ENCODE measurements at places on chromosomes 16 and 17.

- DNase-seq: no peak
Observed at GRCh38 chr16:53707671-53708070, 3.7 kb downstream of the FTO start.

GRCh38 chr17:44191941-44192496, 5.2 kb downstream of the TMUB2 start:
- DNase-seq: no peak

DNA sequence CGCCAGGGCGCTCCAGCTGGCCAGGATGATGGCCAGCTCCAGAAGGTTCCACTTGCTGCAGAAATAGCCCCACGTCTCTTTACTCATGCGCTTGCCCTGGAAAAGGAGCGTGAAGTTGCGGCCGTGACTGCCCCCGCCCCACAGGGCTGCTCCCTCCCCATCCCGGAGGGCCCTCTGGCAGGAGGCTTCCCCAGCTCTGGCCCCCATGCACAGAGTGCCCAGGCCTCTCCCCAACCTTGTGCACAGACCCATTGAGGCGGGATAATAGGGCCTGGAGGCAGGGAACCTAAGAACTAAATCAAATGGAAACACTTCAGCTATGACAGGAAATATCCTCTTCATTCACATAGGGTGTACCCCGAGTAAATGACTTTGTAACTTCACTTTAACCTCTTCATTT, 21.2 kb upstream of the GCSH start:
- no peak for DNase-seq

DNA sequence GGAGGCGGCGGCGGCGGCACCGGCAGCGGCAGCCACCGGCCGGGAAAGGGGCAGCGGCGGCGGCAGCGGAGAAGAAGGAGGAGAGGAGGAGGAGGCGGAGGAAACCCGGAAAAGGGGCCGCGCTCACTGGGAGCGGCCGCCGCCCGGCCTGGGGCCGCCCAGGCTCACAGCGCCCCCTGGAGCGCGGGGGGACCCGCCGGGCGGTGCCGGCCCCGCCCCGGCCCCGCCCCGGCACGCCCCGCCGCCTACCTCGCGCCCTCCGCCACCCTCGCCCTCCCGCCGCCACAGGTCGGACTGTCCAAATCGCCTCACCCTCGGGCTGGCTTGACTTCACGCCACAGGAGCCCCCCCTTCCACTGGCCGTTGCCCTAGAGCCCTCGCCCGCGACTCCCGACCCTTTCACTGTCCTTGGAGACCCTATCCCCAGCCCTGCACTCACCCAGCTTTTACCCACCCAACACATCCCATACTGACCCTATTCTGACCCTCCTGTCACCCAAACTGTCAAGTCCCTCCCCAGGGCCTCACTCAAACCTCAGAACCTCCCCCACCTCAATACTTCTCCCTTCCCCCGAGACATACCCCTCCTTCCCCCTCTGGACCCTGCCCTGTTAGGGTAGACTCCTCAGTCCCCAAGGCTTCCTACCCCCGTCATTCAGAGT, at the start of gene CSNK2A2:
CSNK2A2 (minus strand) TSS at position 85 of the 662 bp plus-strand sequence. CDS start 370 bp downstream, outside the sequence.
- no peak for DNase-seq

GRCh38 chr16:22428654-22429053, 54.2 kb upstream of the CDR2 start:
- DNase-seq: no peak

DNA sequence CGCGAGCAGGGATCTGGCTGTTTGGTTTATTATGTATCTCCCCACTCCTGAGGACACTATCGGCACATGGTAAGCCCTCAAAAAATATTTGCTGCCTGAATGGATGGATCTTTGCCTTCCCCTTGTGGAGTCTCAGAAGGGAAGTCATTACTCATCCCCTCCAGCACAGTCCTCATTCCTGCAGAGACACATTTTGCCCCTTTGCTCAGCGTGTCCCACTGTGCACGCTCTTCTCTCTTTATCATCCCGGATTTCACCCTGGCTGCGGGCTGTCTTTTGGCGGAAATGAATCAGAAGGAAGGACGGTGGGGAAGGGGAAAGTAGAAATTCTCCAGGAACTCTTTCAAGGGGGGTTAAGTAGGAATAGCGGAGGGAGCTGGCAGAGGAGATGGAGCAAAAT, 125.2 kb upstream of the CDC42EP4 start:
- no peak for DNase-seq

- DNase-seq: peak; percentile 76
Observed at GRCh38 chr17:64129765-64130558, at the start of gene ERN1. ERN1 (minus strand) TSS chr17:64130144; CDS start chr17:64130029, 115 bp downstream.

DNA sequence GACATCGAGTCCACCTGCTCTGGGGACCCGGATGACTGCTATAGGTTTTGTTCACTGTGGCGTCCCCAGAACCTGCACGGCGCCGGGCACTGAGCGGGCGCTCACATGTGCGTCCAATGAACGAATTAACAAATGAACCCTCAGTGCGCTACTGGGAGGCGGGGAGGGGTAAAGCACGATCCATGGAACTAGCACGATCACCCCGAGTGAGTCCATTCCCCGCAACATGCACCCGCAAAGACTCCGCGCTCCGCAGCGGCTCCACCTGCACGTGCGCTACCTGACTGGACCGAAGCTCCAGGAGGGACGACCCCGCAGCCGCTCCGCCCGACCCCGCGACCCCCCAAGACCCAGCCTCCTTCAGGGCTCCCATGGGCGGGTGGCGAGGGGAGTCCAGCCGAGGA, 491 bp downstream of the TRAP1 start:
- no peak for DNase-seq

DNA sequence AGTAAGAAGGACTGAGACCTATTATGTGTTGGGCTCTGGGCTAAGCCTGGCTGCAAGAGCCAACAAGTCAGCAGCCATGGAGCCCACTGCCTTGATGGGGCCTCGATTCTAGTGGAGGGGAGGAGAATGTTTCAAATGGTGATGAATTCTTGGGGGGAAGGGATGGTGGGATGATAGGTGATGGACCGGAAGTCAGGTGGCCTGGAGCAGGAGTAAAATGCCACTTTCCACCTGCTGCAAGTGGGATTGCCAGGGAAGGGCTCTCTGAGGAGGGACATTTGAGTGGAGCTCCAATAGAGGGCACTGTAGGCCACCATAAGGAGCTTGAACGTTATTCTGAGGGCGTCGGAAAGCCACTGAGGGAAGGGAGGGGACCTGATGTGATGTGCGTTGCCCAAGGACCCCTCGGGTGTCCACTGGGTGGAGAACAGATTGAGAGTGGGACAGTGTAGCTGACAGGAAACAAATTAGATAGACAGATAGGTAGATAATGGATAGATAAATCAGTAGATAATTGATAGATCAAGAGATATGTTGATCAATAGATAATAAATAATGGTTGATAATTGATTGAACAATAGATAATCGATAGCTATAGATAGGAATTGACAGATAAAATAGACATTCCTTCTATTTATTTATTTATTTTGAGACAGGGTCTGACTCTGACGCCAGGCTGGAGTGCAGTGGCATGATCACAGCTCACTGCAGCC, 18.2 kb upstream of the NXPH3 start:
- no peak for DNase-seq

DNA sequence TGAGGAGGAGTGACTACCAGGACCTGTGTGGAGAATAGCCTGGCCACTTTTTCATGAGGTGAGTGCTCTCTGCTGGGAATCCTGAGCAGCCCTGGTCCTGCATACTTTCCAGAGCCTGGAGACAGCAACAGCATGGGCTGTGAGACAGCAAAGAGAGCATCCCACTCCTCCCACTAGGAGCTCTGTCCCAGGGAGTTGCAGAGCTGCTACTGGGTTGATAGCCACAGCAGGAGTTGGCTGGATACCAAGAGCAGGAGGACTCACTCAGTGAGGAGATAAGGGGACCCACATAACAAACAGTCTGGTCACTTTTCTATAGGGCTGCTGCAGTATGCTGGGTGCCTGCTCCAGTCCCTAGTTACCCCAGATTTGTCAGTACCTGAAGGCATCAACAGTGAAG, 439.3 kb upstream of the CDH8 start:
- no peak for DNase-seq

DNA sequence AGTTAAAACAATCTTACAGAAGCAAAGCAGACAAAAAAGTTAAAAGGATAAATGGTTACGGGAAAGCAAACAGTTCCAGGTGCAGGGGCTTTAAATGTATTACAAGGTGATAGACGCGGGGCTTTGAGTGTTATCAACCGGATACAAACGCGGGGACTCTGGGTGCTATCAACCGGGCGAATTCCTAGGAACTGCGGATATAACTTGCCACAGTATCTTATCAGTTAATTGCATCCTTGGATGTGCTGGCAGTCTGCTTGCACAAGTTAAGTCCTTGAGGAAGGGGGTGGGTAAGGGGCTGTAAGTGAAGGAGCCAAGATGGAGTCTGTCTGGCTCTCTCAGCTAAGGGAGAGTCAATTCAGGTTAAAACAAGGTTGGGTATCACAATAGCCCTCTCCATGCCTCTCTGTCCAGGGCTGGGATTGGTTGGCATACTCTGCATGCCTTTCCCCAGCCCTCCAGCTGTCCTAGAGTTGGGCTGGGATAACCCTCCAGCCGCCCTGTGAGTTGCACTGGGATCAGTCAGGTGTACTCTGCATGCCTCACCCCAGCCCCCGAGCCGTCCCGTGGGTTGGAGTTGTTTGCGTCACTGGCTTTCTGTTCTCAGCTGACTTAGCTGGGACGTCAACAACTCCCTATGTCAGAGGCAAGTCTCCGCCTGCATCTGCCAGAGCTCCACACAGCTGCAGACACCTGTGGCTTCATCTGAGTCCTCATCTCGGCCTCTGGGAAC, 40.9 kb downstream of the TMEM235 start:
- DNase-seq: no peak

DNA sequence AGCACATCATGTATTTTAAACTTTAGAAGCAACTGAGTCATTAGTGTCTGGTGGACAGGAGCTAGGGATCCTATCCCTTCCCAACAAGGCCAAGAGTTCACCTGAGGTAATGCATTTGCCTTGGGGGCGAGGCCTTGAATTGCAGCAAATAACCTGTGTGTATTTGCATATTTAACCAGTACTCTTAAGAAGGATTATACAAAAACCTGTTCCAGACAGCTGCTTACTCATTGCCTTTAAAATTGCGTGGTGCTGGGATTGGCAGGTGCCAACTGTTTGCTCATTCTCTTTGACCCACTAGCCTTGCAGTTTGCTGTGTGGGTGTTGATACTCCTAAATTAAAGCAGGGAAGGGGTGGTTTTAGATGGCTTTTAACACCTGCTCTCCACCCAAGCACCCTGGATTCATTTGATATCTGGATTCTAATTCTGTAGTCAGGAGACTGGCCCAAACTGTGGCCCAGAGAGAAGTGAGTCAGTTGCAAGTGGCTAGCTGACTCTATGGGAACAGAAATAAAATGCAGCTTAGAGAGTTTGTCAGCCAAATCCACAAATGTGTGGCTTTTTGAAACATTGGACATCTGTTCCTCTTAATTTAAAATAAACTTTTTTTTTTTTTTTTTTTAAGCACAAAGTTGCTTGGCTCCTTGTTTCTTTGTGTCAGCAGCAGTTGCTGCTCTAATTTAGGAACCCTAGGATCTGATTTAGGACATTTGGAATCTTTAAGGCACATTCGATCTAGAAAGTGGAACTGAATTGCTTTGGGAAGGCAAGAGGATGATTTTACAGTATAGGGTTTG, 46.9 kb downstream of the TUBD1 start:
- DNase-seq: no peak

GRCh38 chr17:28460901-28461300, 12.5 kb upstream of the SLC13A2 start:
- DNase-seq: no peak

- DNase-seq: no peak
Observed at GRCh38 chr16:12349936-12350850, 373.7 kb downstream of the SNX29 start.

GRCh38 chr17:68592009-68592408, 9.2 kb downstream of the FAM20A start:
- no peak for DNase-seq

- DNase-seq: no peak
Observed at GRCh38 chr17:59328601-59329000, 2.9 kb upstream of the YPEL2 start.

GRCh38 chr17:82710499-82711232, 5.8 kb upstream of the FN3KRP start:
- no peak for DNase-seq

DNA sequence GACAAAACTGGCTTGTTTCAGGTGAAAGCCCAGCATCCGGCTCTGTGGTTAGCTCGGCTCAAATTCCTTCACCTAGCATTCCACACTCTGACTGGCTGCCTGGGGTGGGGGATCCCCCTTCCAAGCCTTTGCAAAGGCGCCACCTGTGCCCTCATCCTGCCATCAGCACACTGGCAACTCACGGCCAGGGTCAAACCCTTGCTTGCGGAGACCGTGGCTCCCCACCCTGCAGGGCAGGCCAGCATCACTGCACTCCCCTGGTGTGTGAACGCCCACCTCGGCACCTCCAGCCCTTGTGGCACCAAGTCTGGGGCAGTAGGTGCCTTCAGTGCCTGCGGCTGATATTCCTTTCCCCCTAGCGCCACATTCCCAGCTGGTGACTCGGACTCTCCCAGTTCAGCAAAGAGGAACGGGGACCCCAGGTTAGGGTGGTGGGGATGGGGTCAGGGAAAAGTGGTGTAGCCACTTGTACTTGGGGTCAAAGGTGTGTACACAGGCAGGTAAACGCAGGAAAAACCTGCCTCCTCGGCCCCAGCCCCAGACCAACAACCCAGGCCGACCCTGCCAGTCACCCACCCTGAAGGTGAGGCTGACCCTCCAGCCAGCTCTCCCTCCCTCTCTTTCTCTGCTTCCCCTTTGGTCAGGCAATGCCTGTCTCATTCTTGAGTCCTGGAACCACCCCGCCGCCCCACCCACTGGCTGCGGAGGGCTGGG, 1.1 kb downstream of the FLII start:
- no peak for DNase-seq

- no peak for DNase-seq
Observed at GRCh38 chr16:84841787-84842300, 22.1 kb downstream of the CRISPLD2 start.

- no peak for DNase-seq
Observed at GRCh38 chr17:80675438-80676095, 130.9 kb downstream of the RPTOR start.

GRCh38 chr16:71347146-71347545, 11.4 kb upstream of the CALB2 start:
- no peak for DNase-seq

DNA sequence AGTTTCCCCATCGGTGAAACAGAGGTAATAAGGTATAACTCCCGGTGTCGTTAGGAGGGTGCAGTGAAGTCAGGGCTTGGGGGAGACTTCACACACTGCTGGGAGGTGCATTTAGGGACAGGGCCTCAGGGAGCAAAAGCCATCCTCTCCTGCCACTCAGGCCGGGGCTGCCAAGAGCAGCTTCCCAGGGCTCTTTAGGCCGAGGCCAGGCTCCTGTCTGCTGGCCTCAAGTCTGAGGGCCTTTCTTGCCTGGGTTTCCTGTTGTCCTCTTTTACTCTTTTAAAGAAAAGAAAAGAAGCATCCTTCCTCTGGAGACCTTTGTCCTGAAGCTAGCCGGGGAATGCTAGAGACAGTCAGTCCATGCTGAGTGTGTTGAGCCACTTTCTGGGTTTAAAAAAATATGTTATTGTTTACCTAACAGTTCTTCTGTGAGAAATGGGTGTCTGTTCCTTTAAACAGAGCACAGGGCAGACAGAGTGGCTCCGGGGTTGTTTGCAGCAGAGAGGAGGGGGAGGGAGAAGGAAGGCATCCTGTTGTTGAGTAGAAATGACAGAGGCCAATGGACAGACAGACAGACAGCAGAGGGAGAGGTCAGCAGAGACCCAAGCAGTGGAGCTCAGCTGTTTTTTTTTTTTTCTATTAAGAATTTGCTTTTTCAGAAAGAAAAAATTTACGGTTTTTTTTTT, 79.1 kb downstream of the C17orf67 start:
- no peak for DNase-seq

GRCh38 chr17:74217037-74217730, 3.8 kb downstream of the TTYH2 start:
- DNase-seq: no peak

- no peak for DNase-seq
Observed at GRCh38 chr16:81573533-81574020, 129.0 kb downstream of the CMIP start.
